ENCODE measurements at places on chromosomes 1 and 21. TPM values are rescaled to one million over a fixed set of nuclear protein-coding genes. Genes with fewer than 3 reads are reported as not detected.
A peak's percentile ranks its signal among the peaks of the same experiment; 100 is the strongest.

The HLX gene
- total RNA-seq, result 8.1 TPM

The FAM72A gene
- 0.35 TPM for total RNA-seq

The PDC gene
- total RNA-seq, result not detected

DNA sequence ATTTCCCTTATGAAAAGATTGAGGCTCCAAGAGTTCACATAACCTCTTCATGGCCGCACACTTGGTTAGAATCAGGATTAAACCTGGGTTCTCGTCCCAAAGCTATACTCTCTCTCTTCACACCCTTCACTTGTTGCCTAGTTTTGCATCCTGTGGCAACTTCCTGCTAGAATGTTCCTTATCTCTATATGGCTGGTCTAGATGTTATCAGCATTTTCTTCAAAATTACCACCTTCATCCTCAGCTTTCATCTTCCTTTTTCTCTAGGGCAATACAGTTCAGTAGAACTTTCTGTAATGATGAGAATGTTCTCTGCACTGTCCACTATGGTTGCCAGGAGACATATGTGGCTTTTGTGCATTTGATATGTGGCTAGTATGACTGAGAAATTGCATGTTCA lies 31.1 kb upstream of the BCAR3 start:
- DNase-seq, result no peak

DNA sequence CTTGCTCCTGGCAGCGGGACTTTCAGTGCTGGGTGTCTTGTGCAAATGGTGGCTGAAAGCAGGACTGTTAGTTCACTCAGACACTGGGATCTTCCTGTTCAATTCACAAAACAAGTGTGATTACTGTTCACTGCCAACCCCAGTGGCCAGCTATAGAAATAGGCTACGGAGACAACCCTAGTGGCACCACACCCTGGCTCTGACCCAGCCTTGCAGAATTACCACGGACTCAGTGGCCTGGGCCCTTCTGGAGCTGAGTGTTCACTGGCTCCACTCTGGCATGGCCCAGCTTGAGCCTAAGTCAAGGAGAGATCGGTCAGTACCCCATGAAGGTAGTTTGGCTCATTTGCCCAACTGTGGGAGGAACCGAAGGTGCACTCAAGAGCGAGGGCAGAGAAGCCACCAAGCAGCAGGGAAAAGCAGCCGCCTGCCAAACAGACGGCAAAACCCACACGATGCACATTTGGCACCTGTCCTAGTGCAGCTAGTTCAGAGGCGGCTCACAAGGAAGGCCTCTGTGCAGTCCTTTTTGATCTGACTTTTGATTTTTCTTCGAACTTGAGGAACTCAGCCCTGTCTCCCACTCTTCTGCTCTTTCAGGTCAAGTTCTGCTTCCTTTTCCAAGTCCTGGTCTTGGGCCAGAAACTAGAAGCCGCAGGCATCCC lies 5.9 kb downstream of the KIAA2013 start:
- no peak for DNase-seq

DNA sequence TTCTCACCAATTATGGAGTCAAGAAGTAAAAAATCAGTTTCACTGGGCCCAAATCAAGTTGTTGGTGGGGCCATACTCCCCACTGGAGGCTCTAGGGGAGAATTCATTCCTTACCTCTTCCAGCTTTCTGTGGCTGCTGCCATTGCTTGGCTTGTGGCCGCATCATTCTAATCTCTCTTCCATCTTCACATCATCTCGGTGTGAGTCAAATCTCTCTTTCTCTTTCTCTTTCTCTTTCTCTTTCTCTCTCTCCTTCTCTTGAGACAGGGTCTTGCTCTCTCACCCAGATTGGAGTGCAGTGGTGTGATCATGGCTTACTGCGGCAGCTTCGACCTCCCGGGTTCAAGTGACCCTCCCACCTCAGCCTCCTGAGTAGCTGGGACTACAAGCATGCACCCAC lies 28.1 kb downstream of the FAM89A start:
- DNase-seq, result no peak

DNA sequence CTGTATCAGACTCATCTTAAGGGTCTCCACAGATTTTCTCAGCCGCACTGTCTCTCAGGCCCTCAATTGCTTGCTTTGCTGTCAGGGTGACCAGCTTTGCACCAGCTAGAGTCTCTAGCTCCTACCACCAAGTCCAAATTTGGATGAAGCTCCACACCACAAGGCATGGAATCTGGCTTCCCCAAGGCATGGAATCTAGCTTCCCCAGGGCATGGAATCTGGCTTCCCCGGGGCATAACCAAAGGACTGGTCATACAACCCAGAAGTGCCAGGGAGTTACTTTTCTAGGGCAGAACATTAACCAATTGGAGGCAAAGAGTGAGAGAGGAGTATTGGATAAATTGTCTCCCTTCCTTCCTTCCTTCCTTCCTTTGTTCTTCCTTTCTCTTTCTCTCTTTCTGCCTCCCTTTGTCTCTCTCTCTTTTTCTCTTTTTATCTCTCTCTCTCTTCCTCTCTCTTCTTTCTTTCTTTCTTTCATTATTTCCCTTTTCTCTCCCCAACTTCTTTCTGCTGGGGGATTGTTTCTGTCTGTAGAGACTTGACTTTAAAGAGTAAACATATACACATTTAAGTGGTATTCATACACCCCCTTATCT lies 76.9 kb upstream of the HAO2 start:
- DNase-seq, result no peak

DNA sequence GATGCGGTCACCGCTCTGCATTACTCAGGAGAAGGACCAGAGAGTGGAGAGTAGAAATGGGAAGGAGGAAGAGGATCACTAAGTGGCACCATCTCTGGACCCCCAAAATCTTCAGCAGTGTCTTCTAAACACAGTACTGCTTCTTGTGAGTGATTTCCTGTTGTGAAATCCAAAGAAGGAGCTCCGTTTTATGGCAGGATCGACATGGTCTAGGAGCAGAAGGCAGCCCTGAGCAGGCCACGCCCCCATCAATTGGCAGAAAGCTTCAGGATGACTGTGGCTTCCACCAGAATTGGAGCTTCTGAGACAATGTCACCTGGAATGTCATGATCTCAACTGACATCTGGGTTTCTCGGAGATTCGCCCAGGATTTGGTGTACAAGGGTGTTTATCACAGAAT lies 171.5 kb downstream of the ADSS2 start:
- DNase-seq, result no peak

DNA sequence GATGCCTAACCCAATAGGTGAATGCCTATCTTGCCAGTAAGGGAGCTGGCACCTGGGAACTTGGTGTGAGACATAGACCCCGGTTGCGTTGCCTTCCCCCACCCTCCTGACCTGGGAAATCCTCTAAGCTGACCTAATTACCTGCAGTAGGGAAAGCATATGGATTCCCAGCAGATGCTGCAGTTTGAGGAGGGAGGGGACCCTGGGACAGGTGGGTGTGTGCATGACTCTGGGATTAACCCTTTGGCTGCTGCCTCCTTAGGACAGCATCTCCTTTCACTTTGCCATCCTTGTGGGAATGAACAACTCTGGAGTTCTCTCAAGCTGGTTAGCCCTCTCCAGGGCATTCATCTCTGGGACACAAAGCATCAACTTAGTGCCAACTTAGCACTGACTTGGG lies 16.4 kb upstream of the NFASC start:
- DNase-seq, result no peak

GRCh38 chr1:184188037-184188436 lies 136.5 kb downstream of the TSEN15 start:
- no peak for DNase-seq

- DNase-seq, result no peak
Measured at GRCh38 chr1:173590557-173590956, 12.3 kb downstream of the SLC9C2 start.

DNA sequence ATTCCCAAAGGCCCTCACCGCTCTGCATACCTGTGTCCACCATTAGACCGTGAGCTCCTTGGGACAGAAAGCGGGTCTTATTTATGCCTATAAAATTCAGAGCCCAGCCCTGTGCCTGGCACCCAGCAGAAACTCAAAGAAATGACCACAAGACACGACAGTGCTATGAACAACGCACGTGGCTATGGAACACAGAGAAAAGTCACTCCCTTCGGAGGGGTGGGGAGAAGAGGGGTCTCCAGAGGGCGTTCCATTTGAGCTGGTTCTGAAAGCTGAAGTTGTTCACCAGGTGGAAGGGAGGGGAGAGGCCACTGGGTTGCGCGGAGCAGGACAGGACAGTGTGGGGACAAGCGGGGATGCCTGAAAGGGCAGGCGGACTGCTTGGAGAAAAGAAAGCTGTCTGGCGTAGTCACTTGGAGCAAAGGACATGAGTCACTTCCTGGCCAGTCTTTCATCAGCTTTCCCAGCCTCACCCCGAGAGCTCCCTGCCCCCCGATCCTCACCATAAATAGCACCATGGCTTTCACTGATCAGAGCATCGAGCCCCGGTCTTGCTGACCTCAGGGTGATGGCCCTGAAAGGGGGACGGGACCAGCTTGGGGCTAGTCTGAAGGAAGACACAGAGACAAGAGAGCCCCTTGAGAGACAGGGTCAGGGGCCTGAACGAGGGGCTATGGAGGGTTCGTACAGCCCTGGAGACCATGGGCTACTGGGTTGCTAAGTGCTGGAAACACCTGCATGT lies 28.5 kb downstream of the ECE1 start:
- peak; percentile 92 for DNase-seq

DNA sequence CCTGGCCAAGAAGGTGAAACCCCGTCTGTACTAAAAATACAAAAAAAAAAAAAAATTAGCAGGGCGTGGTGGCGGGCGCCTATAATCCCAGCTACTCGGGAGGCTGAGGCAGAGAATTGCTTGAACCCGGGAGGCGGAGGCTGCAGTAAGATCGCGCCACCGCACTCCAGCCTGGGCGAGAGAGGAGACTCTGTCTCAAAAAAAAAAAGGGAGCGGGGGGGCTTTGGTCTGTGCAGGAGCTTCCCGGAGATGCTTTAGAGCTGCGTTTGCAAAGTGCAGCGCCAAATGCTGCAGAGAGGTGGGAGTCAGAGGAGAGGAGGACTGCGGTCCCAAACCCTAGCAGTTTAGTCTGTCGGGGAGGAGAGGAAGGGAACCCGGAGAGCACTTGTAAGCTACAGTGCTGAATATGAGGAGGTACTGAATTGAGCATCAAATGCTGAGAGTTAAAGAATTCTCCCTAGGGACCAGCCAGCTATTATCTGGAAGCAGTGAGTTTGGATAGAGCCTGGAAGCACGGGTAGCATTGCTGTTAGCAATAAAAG lies 569 bp downstream of the FALEC start:
- DNase-seq, result no peak

GRCh38 chr1:214123061-214123784 lies 135.4 kb downstream of the PROX1 start:
- no peak for DNase-seq

GRCh38 chr1:31396633-31397351 lies 16.2 kb upstream of the SERINC2 start:
- no peak for DNase-seq

DNA sequence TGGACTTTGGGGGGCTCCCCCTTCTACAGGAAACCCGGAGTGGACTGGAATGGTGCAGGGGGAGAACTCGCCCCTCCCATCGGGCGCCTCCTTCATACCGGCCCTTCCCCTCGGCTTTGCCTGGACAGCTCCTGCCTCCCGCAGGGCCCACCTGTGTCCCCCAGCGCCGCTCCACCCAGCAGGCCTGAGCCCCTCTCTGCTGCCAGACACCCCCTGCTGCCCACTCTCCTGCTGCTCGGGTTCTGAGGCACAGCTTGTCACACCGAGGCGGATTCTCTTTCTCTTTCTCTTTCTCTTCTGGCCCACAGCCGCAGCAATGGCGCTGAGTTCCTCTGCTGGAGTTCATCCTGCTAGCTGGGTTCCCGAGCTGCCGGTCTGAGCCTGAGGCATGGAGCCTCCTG lies at the start of gene TNFRSF14:
TNFRSF14 (plus strand) TSS at position 95 of the 401 bp plus-strand sequence; CDS start at position 389, 294 bp downstream.
- DNase-seq, result peak; percentile 90

DNA sequence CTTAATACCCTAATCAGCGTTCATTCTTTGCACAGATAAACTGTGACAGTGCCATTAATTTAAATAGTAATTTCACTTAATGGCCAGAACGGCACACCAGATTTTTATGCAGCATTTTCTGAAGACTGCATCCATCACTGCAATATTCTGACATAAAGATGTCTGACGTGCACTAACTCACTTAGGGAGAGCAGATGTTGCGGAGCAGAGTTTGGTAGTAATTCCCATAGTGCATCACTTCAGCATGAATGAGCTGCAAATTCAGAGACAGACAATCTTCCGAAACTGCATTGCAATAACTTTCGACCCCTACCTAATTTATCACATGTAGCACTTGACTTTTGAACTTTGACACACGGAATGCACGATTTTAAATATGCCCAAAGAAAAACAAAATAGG lies 225.3 kb downstream of the KCTD3 start:
- DNase-seq, result no peak

GRCh38 chr1:18926315-18927081 lies 24.1 kb upstream of the ALDH4A1 start:
- peak; percentile 85 for DNase-seq

- no peak for DNase-seq
Measured at GRCh38 chr21:39105341-39105765, 77.9 kb downstream of the PSMG1 start.
